CD14-positive monocyte (primary cell): ENCODE measurements at places on chromosomes 13 and 19. TPM values are rescaled to one million over a fixed set of nuclear protein-coding genes. Genes with fewer than 3 reads are reported as not detected.

DNA sequence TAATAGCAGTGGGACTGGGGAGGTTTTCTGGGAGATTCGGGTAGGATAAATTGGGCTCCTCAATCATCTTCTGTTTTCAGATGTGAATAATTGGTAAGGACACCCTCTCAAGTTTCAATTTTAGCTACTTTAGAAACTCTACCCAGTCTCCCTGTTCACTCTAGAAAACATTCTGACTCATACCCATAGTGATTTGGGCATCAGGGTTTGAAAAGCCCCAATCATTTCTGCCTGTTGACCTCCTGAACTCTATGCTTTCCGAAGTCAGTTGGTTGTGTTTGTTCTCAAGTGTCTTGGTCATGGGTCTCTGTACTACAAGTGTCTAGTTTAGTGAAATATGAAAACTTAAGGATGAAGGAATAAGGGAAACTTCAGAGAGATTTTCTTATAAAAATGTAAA lies 911.3 kb upstream of the GPC6 start:
- no peak for DNase-seq

DNA sequence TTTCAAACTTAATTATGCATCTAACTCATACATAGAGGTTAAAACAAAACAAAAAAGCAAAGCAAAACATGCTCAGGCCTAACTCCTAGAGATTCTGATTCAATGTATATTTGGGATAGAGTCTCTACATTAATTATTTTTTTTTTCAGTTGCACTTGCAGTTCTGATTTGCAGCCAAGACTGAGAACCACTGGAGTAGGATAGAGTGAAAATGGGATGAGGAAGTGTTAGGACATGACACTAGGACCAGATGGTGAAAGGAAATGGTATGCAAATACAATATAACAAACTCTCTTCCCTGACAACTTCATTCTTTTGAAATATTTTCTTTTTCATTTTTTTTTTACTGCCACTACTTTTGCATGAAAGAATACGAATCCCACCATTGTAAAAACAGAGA lies 1.8 kb downstream of the CCDC122 start:
- peak; percentile 46 for DNase-seq

DNA sequence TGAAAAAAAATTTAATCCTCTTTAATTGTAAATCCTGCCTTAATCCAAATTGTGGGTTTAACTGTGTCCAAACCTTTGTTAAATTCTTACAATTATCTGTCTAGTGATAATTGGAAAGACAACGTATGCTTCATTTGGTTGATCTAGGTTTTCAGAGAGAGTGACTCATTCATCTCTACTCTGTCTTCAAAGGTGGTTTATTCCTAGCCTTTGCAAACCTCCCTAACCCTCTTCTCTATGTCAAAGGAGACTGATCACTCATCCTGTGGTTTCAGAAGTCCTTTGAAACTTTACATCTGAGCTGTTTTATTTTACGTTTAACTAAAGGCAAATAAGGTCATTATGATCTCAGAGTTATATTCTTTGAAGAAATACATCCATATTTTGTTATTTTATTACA lies 8.8 kb upstream of the OXGR1 start:
- no peak for DNase-seq

GRCh38 chr13:77831866-77832265 lies 86.8 kb downstream of the EDNRB start:
- DNase-seq = no peak

DNA sequence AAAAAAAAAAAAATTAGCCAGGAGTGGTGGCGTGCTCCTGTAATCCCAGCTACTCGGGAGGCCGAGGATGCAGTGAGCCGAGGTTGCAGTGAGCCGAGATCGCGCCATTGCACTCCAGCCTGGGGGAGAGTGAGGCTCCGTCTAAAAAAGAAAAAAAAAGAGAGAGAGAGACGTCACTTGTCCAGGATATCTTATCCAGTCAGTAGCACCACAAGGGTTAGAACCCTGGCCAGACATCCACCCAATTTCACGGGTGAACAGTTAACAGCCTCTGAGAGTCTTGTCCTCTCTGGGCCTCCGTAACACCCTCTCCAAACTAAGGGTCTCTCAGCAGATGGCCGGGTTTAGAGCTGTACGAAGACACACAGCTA lies 917 bp upstream of the CLPTM1 start:
- DNase-seq = no peak

- no peak for DNase-seq
Observed at GRCh38 chr19:52115526-52116053, 20.0 kb upstream of the ZNF841 start.

DNA sequence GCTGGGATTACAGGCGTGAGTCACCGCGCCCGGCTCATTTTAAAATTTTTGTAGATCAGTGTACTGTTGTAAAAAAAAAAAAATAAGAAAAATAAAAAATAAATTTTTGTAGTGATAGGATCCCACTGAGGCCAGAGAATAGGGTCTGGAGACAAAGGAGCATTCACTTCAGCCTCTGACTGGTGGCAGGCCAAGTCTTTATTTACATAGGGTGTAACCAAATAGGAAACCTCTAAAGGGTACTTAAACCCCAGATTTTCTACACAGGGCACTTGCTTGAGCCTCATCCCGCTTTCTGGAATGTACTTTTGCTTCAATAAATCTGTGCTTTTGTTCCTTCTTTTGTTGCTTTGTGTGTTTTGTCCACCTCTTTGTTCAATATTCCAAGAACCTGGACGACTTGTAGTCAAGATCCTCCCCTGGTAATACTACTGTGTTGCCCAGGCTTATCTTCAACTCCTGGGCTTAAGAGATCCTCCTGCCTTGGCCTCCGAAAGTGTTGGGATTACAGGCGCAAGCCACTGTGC lies 2.1 kb upstream of the PDCD2L start:
- no peak for DNase-seq

DNA sequence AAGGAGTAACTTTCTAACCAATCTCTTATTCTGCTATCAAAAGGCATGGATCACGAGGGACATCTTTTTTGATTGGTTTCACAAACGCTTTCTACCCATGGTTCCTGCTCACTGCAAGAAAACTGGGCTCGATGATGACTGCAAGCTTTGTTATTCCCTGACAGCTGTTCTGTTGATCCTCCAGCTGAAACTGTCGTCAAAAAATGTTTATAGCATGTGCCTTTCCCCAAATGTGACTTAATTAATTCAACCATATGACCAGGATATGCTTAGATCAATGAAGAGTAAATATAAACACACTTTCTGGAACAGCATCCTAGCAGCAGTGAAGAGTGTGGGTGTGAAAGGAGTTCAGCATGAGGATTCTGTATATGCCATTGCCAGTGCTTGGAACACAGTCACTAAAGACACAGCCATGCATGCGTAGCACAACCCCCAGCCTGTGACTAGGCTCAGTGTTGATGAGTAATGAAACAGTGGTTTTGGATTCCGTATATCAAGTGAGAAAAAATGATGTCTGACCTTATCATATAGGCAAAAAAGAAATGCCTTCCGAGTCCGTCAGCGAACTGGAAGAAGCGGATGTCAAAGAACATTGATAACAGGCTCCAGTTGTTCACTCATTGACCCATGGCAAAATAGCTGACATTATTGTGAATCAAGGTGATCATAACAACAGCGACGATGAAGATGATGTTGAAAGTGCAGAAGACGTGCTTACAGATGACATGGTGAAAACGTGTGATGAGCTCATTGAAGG lies 347.4 kb downstream of the FGF9 start:
- DNase-seq = no peak

DNA sequence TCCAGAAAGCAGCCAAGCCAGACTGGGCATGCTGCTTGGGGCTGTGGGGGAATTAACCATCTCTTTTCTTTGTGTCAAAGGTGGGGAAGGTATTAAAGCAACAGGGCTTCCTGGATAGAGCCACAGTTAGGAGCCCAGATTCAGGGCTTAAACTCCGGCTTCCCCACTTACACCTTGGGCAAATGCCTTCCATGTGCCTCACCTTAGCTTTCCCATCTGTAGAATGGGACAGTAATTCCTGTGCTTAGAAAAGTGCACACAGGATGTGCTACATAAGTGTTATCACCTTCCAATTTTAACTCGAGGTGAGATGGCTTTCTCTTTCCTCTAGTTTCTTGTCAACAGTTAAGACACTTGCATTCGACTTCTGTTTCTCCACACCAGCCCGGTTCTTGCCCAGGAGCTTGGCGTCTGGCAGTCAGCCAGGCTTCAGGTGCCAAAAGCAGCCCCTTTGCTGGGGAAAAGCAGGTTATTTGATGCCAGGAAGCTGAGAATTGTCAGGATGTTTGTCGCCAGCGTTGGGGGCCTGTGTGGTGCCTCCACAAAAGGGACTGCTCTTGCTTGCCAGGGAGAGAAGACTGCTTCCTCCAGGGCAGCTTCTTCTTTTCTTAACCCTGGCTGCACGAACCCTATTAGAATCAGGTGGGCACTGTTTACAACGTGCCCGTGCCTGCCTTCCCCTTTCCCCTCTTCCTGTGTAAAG lies 79.2 kb downstream of the SIPA1L3 start:
- no peak for DNase-seq

- DNase-seq = no peak
Observed at GRCh38 chr13:44920013-44920412, 69.3 kb downstream of the NUFIP1 start.

- DNase-seq = no peak
Observed at GRCh38 chr13:111874981-111875380, 192.0 kb upstream of the SOX1 start.

- no peak for DNase-seq
Observed at GRCh38 chr19:28171983-28172382, 1041.0 kb downstream of the UQCRFS1 start.

GRCh38 chr13:73984949-73985691 lies 149.1 kb downstream of the KLF12 start:
- no peak for DNase-seq

DNA sequence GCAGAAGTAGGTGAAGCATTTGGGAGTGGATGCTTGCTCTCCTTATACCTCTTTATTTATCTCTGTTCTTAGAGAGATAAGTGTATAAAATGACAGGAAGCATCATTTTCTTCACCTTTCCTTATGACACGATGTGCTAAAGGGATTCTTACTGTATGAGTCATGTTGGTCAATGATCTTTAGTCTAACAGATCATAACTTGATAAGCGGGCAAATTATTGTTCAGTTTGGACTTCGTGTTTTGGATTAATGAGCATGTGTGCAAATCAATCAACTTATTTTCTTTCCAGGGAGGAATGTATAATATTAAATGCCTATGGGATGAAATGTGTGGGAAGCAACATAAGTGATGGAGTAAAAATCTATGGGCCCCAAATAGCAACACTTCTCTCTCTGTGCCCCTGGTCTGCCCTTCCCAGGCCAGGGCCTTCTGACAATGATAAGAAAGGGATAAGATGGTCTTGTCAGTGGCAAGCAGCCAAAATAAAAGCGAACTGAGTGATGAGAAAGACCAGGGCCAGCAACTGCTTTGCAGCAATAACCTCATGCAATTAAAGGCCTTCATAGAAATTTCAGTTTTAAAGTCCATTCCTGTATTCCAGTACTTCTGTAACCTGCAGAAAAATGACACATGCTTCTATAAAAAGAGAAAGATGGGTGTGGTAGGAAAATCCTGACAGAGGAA lies 61.4 kb downstream of the SLC10A2 start:
- no peak for DNase-seq

GRCh38 chr19:46133101-46133627 lies 8.7 kb upstream of the IGFL3 start:
- no peak for DNase-seq

DNA sequence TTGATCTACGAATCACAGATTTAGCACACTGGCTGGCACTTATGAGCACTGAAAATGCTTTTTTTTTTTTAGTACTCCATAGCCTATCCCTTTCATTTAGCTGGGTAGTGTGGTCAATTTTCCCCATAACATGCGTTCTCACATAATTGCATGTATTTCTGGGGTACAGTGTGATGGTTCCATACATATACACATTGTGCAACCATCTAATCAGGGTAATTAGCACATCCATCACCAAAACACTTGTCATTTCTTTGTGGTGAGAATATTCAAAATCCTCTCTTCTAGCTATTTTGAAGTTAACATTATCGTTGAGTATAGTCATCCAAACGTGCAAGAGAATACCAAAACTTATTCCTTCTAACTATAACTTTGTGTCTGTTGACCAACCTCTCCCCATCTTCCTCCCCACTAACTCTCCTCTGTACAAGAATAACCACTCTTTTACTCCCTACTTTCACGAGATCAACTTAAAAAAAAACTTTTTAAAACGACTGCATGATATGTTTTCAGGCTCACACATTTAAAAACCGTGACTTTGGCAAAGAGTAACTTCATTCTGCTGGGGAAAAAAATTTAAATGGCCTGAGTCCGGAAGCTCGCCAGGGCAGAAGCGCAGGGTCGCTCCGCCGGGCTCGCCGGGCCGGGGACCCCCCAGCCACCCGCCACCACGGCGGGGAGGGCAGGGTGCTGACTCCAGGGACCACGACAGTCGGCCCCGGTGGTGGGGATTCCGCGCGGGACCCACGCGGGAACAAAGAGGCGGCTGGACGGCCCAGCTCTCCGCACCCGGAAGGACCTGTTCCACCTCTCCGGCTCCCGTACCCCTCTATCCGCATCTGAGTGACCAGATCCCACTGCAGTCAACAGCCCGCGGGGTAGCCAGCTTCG lies 868 bp upstream of the UBAC2 start:
- no peak for DNase-seq

- DNase-seq = peak; percentile 55
Observed at GRCh38 chr19:3098515-3099346, 4.6 kb downstream of the GNA11 start.

DNA sequence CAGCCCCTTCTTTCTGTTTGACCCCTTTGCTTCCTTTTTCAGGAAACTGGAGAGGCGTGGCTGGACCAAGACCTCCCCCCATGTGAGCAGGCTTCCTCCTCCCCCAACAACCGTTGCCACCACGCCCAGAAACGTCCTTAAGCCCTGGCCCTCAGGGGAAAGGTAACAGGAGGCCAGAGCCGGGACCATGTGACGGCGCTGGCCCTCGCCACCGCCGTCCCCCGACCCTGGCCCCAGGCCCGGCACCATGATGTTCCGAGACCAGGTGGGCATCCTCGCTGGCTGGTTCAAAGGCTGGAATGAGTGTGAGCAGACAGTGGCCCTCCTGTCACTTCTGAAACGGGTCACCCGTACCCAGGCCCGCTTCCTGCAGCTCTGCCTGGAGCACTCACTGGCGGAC lies 14.4 kb downstream of the SAMD4B start:
- DNase-seq = no peak

DNA sequence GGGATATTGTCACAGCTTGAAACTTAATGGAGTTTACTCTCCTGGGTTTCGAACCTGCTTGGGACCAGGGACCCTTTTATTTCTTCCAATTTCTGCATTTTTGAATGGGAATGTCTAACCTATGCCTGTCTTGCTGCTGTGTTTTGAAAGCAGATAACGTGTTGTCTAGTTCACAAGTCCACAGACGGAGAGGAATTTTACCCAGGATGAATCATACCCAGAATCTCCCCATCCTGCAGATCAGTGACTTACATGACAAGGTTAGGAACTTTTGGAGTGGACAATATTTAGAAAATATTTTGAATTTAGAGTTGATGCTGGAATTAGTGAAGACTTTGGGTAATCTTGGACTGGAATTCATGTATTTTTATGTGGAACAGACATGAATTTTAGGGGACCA lies 68.6 kb upstream of the RFXAP start:
- no peak for DNase-seq

The SYT5 gene
- polyA plus RNA-seq = not detected

The ZNF583 gene
- 6.6 TPM for polyA plus RNA-seq

The FREM2 gene
- polyA plus RNA-seq = not detected in 2 replicates

The CCL25 gene
- polyA plus RNA-seq = not detected

The ACER1 gene
- polyA plus RNA-seq = not detected

The ZNF835 gene
- polyA plus RNA-seq = not detected

The NCAN gene
- not detected in 2 replicates for polyA plus RNA-seq

The ASF1B gene
- 9.2 TPM for polyA plus RNA-seq

The PLA2G4C gene
- 8.2 and 8.5 TPM in 2 replicates for polyA plus RNA-seq
